ENCODE measurements at places on chromosomes 11 and 22.

DNA sequence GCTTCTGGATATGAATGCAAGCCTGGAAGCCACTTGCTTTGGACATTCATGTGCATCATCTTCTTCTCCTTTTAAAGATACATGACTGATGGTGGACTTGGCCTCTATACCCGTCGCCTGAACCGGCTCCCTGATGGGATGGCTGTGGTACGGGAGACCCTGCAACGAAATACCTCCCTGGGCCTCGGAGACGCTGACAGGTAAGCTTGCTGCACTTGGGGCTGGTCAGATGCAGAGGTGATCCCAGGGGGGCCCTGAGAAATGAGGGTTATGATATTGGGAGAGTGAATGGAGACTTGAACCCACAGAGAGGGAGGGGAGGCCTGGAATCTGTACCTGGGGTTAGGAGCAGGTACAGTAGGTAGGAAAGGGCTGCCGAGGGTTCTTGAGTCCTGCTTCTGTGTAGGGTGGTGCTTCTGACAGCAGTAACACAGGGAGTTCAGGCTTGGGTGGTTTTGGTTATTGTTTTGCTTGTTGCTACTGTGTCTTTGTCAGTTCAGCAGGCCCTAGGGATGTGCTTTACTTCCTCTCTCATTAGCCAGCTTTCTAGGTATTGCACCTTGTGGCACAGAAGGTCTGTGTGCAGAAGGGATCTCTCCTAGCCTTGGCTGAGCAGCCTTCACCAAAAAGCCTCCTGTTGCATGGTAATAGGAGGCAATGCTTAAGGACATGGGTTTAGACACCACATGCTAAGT, 176.1 kb downstream of the DBX1 start:
- DNase-seq, result no peak

DNA sequence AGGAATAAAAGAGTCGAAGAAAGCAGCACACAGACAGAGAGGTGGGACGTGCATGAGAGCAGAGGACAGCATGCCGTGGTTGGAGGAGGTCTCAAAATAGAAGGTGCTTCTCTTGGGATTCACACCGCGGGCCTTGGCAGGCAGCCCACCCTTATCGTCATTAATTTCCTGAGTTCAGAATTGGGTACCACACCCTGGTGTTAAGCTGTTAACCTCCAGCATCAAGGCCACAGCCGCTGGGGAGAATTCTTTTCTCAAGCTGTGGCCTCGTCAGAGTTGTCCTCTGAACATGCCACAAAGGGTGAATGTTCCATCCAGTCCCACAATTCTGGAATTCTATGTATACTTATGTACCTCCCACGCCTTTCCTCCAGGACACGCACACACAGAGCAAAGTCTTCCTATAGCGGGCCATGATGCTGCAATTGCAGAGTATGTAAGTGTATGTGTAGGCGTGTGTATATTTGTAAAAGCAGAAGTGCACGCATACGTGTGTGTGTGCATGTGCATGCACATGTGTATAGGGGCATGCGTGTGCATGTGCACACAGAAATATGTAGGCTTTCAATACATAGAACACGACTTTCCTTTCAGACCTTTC, 39.0 kb downstream of the ADAMTS8 start:
- no peak for DNase-seq

DNA sequence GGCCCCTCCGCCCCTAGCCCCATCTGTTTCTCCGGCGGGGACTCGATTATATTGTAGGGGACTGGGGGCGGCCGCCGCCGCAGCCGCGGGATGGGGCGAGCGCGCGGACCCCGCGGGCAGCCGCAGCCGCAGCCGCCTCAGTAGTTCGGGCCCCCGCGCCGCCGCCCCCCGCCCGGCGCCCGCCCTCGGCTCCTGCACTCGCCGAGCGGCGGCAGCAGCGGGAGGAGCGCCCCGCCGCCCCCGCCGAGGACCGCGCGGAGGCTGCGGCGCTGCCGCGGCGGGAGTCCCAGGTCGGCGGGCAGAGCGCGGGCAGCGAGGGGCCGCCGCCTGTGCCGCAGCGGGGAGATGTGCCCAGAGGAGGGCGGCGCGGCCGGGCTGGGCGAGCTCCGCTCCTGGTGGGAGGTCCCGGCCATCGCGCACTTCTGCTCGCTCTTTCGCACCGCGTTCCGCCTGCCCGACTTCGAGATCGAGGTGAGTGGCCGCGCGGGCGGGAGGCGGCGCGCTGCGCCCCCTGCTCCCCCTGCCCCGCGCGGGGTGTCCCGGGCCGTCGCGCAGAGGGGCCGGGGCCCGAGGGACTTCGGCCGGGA, at the start of gene CECR2:
TSS of gene CECR2 (plus strand) at position 22 of the 587 bp plus-strand sequence. CDS start at position 346, 324 bp downstream.
- DNase-seq, result no peak

- no peak for DNase-seq
Measured at GRCh38 chr11:61536676-61537270, 28.2 kb downstream of the LRRC10B start.

DNA sequence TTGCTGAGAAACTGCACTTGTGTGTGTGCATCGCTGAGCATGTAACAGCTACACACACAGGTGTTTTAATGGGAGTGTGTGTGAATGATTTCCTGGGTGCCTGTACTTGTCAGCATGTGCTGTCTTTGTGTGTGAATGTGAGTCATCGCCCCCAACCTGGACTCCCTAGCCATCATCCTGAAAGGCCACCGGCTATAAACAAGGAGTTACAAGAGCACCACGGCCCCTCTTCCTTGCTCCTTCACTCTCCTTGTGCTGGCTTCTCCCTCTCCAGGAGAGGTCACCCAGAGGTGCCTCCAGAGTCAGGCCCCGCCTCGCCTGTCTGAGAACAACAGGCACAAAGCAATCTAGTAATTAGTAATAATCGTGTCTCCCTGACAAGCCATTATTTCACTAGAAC, 419.2 kb downstream of the BUD13 start:
- DNase-seq, result no peak

- DNase-seq, result no peak
Measured at GRCh38 chr11:119488256-119488995, 65.5 kb upstream of the THY1 start.

- DNase-seq, result no peak
Measured at GRCh38 chr22:40610329-40610850, 26.1 kb downstream of the MRTFA start.

- no peak for DNase-seq
Measured at GRCh38 chr11:70709596-70709995, 311.3 kb downstream of the CTTN start.

- no peak for DNase-seq
Measured at GRCh38 chr11:13286279-13286821, 8.8 kb downstream of the BMAL1 start.

GRCh38 chr11:69889400-69890318, 70.4 kb upstream of the FGF3 start:
- no peak for DNase-seq

DNA sequence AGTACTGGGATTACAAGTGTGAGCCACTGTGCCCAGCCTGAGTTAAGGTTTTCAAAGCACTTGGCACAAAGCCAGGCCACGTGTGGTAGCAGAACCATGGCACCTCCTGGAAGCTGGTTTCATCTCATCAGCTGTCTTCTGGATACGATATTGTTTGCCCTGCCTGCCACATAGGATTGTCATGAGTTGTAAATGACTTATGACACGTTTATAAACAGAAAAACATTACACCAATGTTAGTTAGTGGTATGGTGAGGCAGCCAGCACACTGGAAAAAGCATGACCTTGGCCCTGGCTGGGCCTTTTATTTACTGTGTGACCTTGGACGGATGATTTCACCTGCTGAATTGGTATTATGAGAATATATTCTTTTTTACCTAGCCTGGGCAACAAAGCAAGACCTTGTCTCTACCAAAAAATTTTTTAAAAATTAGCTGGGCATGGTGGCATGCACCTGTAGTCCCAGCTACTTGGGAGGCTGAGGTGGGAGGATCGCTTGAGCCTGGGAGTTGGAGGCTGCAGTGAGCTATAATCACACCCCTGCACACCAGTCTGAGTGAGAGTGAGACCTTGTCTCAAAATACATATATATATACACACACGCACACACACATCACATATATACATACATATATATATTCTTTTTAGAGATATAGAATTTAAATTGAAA, 24.0 kb upstream of the MYH9 start:
- DNase-seq, result no peak

DNA sequence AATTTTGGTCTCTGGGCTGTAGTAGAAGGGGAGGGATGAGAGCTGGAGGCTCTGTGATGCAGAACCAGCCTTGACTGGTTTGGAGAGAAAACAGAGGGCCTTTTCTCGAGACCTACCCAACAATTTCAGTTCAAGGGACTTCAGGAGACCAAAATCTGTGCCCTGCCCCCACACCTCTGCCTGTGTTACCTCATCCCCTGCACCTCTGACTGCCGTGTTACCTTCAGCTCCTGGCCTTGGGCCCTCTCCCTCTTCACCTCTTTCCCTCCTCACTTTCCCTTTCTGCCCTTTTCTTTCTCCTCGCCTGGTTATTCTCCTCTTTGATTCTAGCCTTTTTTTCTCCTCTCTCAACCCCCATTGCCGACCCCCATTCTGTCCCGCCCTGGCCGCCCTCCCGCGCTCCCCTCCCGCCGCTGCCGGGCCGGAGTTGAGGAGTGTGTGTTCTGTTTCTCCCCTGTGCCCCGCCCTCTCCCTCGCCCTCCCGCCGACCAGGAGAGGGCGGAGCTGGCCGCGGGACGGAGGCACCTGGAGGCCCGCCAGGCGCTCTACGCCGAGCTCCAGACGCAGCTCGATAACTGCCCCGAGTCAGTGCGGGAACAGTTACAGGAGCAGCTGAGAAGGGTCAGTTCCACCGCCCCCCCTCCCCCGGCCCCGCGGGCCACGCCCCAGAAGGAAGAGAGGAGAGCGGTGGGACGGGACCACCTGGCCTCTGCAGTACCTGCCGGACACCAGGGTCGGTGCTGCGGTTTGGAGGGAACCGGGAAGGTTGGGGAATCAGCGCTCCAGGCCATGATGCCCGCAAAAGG, 27.2 kb downstream of the PHLDB1 start:
- peak; percentile 62 for DNase-seq

GRCh38 chr22:46969491-46969890, 207.0 kb downstream of the TBC1D22A start:
- no peak for DNase-seq

GRCh38 chr11:67273260-67273990, 7.2 kb downstream of the GRK2 start:
- DNase-seq, result no peak

DNA sequence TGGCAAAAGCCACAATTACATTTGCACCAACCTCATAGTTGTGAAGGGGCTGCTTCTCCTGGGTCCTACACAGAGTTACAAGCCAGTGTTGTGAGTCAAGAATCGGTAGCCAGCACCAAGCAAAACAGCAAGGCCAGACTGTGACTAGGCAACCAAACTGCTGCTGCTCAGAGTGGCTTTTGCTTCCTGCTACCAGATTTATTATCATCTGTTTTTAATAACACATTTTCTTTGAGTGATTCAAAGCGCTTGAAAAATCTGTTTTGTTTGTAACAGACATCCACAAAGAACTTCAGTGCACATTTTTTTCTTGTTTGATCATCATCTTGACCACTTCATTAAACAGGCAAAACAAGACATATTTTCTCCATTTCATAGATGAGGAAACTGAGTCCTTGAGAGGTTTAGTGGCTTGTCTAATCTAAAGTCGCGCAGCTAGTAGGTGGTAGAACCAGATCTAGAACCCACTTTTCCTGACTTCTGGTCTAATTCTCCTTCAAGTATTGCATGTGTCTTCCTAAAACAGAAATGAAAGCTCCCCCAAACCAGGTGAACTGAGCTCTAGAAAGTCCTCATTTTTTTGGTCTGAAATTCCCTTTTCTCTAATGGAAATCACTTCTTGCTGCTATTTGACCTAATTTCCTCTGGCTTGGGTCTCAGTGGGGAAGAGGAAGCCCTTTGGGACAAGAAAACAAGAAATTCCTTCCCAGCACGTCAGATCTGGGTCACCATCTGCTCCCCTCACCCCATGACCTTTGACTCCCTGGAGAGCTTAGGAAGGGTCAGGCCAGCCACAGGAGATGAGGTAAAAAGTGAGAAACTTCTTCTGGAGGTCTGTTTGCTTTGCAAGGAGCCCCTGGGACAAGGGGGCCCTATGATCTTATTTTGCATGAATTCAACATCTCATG, 39.9 kb downstream of the CWC15 start:
- peak; percentile 91 for DNase-seq

DNA sequence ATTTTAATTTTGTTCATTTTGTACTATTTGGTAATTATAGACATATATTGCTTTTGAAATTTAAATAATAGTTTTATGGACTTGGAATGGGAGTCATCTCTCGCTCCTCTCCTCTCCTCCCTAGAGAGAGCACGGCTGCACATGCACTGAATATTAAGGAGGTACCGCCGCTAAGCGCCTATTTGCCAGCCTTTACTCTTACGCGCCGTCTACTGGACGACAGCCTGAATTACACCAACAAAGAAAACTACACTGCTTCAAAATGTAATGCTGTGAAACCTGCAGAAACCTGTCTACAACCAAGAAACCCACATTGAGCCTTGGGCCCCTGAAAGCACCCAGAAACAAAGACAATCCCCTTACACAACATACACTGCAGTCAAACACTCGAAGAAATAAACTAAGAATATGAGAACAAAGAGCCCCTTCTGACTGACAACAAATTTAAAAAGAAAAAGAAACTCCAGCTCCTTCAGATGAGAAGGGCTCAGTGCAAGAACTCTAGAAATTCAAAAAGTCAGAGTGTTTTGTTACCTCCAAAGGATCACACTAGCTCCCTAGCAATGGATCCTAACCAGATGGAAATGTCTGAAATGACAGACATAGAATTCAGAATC, 737.2 kb downstream of the LRRC4C start:
- DNase-seq, result no peak

GRCh38 chr11:46383404-46383758, 1.9 kb downstream of the MDK start:
- DNase-seq, result no peak

Measured in AG08395 (cell line).